NCI-H774 (cell line): ENCODE measurements at places on chromosomes 5 and 9.
A peak's percentile ranks its signal among the peaks of the same experiment; 100 is the strongest.

DNA sequence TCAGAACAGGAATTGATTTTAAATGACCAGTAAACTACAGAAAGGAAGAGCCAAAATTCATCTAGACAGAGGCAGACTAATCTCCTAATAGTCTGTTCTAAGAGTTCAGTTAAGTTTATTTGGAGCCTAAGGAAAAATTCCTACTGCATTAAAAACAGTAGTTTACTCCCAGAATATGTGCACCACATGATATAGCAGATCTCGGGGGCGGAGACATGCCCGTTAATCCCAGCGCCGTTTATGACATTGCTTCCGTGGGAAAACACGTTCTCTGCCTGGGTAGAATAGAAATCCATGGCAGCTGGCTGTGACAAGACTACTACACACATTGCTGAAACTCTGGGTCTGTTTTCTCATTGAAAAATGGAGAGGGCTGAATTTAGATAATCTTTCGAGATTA lies 11.4 kb downstream of the HABP4 start:
- DNase-seq, result no peak

DNA sequence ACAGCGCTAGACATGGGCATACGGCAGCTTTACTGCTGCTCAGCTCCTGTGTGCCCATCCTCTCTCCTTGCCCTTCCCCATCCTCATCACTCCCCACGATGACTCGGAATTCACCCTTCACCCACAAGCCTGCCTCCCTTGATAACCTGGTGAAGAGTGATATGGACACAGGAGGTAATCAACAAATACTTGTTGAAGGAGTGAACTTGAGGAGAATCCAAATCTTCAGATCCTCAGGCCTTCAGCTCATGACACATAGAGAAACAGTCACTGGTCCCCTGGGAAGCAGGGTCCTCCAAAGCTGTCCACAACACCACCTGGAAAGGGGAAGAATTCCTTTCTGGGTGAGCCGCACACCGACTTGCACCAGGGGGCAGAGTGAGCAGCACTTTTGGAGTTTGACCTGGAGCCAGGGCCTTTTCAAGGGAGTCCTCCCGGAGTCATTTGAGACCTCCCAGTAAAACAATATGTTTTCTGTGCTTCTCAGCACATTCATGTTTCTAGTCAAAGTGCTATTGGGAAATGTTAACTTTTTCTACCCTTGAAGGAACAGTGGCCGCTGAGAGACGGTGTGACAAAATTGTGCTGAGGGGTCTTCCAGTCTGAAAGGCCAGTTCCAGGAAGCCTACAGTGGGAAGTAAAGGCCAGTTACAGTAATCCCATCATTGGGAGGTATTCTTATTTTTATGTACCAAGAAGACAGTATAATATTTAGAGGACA lies 332.3 kb downstream of the CWC27 start:
- DNase-seq, result peak; percentile 52

DNA sequence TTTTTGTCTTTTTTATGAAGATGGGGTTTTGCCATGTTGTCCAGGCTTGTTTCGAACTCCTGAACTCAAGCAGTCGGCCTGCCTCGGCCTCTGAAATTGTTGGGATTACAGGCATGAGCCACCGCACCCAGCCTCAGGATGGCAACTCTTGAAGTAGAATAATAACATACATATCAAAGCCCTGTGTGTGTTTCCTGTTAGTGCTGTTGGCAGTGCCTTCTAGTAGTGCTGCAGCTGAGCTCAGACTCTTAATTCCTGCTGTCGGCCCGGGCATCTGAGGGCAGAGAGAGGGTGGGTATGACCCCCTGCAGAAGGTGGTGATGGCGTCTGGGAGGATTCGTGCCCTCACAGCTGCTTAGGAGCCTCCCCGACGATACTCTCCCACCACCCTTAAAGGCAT lies 227.2 kb downstream of the PDZD2 start:
- DNase-seq, result no peak

- no peak for DNase-seq
Measured at GRCh38 chr5:122697191-122697590, 77.7 kb upstream of the SNX2 start.

DNA sequence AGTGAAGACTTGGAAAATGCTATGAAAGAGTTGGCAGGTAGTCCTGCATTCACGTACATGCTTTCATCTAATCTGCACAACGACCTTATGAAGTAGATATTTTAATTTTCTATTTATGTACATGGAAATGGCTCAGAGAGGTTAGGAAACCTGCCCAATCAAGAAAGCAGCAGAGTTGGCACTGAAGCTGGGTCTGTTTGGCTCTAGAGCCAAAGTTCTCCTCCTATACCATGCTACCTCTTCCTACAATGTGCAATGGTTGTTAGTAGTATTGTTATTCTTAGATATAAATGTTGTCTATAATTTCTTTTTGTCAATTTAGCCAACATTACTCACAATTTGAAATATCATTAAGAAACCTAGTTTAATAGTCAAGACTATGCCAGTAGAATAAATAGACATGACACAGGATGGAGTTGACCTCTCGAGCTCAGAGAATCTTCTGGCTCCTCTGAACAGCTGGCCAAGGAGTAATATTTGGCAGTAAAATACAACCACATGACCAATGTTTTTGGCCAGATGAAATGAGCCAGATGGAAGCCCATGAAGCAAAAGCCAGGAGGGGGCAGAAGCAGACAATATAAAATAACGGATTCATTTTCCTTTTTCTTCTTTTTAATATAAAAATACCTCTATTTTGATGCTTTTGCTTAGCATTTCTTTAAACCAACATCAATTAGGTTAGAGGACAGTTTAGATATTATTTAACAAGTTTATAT lies 542.3 kb downstream of the PDE4D start:
- no peak for DNase-seq

- no peak for DNase-seq
Measured at GRCh38 chr5:60207040-60207439, 313.5 kb upstream of the PDE4D start.

GRCh38 chr9:120536094-120536493 lies 43.9 kb downstream of the CDK5RAP2 start:
- no peak for DNase-seq

DNA sequence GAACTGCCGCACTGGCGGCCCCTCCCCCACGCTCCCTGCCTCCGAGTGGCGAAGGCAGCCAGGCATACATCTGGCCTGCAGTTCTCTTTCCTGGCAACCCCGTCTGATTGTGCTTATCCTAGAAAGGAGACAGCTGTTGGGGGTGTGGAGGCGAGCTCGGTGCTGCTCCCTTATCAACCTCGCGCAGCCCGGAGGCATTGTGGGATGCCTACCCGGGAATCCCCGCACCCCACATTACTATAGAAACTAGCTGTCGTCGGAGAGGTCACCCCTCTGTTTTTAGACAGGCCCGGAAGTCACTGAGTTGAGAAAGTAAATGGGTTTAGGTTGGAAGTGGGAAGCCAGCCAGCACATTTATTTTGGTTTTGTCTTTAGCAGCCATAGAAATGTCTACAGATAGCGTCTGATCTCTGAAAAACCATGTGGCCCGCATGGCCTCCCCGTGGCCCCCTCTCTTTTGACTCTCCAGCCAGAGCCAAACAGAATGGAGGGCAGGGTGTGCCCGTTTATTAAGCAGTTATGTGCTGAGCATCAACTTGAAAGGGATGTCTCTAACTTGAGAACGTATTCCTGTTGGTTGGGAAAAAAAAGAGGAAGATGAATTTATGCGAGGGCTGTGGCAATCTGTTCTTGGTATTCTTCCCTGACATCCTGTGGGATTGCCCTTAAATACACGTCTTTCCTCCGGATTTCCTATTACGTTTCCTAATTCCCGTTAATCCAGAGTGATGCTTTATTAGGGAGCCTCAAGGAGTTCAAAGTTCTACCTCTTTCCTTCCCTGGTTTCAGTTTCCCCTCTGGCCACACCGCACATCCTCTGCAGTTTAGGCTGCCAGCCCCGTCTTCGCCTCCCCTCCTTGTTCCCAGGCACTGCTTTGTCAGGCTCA lies 3.9 kb downstream of the STC2 start:
- peak; percentile 21 for DNase-seq

DNA sequence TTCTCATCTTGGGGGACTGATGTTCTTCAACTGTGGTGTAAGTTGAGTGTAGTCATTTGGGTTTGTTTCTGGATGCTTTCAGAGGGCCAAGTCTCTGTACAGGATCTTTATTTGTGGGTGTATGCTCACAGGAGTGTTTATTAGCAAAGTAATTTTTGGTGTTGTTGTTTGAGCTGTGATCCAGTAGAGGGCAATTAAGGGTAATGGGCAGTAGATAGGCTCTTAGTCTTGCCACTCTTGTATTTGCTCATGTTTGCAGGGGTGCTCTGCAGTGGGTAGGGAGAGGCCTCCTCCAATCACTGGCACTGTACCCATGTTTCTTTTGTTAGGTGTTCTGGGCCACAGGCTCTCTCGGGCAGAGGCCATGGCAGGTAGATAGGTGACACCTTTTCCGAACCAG lies 45.9 kb upstream of the ITGA2 start:
- DNase-seq, result no peak

DNA sequence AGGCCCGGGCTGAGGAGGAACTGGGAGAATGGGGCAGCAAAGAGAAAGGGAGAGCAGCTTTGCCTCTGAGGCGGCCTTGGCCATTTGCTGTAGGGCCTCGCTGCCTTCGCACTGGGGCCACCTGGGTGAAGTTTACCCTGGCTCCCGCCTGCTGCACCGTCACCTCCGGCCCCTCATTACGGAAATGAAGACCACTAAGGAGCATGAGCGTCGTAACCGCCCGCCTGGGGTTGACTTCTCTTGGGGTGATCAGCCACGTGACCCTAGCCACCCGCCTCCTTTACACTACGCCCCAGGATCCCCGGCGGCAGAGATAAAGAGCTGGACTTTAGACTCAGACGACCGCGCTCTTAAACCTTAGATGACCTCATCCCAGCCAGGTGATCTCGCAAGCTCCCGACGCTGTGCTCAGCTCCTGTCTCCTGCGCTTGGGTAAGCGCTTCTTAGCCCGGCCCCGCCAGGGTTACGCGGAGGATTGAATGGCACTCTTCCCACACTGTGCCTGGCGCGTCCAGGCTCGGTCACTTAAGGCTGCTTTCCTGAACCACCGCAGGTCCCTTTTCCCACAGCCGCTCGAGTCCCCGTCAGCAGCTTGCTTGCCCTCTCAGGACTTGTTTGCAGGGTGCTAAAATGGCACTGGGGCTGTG lies 107.9 kb upstream of the LARP1 start:
- DNase-seq, result peak; percentile 42

DNA sequence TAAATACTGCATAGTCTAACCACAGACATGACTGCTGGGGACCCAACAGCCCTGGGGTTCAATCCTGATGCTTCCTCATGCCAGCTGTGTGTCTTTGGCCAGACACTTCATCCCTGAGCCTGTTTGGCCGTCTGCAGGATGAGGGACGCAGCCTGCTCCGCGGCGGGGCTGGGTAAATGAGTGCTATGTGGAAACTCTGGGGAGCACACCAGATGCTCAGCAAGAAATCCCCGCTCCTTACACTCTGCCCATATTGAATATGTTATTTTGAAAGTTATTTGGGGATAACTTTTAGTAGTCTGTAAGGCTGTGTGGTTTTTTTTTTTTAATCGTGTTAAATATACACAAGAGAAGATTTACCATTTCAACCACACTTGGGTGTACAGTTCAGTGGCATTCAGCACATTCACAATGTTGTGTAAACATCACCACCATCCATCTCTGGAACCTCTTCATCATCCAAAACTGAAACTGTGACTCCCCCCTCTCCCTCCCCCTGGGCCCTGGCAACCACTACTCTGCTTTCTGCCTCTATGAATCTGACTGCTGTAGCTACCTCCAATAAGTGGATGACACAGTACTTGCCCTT lies 42.7 kb downstream of the SH3PXD2B start:
- no peak for DNase-seq

GRCh38 chr9:87479801-87480201 lies 17.9 kb upstream of the DAPK1 start:
- DNase-seq, result no peak

- no peak for DNase-seq
Measured at GRCh38 chr5:1727571-1727970, 72.1 kb downstream of the MRPL36 start.

DNA sequence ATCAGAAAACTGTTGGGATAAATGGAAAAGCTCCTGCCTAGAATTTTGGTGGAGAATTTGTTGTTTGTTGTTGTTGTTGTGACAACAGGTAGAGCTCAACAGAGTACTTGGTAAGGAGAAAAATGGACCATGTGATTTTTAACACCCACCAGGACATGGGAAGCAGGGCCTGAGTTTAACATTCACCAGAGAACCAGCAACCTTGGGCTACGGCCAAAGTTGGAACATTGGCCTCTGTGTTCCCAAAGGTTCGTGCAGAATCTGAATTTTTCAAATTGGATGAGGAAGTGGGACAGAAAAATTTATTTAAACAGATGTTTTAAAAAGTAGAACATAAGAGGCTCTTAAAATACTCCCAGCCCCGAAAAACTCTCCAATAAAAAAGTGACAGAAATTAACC lies 127.0 kb downstream of the GNA14 start:
- no peak for DNase-seq

DNA sequence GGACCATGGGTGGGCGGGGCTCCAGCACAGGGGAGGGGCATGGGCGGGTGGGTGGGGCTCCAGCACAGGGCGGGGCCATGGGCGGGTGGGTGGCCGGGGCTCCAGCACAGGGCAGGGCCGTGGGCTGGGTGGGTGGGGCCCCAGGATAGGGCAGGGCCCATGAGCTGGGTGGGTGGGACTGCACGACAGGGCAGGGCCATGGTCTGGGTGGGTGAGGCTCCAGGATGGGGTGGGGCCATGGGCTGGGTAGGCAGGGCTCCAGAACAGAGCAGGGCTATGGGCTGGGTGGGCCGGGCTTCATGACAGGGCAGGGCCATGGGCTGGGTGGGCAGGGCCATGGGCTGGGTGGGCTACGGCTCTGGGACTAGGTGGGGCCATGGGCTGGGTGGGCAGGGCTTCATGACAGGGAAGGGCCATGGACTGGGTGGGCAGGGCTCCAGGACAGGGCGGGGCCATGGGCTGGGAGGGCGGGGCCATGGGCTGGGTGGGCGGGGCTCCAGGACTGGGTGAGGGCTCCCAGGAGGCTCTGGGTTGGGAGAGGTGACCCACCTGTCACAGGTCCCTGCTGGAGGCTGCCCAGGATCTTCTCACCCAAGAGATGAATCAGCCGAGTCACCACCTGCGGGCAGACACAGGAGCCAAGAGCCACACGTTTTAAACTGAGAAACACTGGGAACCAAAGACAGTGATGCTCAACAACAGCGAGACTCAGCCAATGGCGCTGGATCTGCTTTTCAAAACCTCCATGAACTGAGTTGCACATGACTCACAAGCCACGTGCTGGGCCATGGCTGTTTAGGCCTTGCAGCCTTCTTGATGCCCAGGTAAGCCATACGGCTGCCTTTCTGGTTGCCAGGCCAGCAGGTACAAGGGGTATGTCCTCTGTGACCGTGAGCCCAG lies 33.6 kb upstream of the NSMF start:
- DNase-seq, result peak; percentile 61
